ENCODE measurements at places on chromosomes 5 and 9.

DNA sequence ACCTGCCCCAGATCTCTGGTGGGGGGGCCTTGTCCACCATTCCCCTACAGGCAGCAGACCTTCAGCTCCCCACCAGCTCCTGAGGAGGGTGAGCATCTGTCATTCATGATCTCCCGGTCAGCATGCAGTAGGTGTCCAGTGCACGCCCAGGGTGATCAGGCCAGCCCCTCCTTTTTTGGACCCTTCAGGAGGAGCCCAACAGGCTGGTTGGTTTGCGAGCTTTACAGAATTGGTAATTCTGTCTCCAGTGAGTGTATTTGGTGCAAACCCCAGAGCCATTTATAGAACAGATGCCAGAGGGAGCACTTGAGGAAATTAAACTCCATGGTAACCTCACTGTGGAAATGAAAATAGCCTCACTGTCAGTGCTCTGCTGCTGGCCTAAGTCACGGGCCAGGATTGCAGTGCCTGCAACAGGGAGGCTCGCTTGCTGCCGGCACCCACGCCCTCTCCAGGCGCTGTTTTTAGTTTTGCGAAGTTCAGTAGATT is 23.4 kb downstream of the WNK2 start:
- DNase-seq = no peak

DNA sequence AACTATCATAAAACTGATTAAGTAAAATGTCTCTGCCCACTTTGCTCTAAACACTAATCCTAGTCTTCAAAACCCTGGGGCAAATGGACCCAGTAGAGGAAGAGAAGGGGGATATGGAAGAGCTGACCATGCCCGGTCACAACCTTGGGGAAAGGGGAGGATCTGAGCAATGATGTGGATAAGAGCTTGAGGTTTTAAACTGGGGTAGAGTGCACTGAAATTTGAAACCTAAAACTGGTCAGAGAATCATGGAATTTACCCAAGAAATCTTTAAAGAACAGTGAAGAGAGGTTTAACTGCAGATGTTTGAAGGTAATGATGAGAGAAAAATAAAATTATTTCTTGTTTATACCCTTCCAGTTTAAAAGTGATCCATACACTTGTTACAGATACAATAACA is 110.8 kb downstream of the MRPS30 start:
- DNase-seq = no peak

DNA sequence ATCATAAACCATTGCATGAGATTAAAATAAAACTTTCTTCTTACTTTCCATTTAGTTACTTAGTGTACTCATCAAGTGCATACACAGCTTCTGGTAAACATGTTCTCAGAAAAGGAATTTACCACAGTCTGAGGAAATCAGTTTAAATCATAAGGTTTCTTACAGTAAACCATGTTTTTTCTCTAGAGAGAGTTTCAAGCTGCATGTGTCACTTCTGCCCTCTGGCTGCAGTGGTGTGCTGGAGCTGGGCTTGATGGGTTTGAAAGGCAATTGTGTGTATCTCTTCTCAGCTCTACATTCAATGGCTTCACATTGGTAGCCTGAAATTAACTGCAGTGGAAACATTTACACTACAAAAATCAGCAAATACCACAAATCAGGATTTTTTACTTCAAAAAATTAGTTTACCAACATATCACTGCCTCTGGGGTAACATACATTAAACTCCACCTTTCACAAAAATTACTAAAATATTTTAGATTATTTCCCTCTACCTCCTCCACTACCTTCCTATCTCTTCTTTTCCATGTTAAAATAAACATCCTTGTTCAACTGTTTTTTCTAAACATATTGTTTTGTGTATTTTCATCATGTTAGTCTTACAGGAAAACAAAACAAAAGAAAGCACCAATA is 414.3 kb downstream of the ANXA1 start:
- no peak for DNase-seq

DNA sequence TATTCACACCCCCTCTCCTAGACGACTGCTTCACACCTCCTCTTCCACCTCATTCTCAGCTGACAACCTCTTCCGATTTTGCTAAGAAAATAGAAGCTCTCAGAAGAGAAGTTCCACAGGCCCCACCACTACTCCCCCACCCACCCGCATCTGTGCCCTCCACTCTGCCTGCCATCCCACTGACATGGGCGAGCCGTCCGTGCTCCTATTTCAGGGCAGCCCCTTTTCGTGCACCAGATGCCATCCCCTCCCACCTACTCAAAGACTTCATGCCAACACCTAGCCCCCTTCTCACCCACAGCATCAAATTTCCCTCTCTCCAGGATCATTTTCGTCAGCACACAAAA is 34.6 kb upstream of the JADE2 start:
- no peak for DNase-seq

DNA sequence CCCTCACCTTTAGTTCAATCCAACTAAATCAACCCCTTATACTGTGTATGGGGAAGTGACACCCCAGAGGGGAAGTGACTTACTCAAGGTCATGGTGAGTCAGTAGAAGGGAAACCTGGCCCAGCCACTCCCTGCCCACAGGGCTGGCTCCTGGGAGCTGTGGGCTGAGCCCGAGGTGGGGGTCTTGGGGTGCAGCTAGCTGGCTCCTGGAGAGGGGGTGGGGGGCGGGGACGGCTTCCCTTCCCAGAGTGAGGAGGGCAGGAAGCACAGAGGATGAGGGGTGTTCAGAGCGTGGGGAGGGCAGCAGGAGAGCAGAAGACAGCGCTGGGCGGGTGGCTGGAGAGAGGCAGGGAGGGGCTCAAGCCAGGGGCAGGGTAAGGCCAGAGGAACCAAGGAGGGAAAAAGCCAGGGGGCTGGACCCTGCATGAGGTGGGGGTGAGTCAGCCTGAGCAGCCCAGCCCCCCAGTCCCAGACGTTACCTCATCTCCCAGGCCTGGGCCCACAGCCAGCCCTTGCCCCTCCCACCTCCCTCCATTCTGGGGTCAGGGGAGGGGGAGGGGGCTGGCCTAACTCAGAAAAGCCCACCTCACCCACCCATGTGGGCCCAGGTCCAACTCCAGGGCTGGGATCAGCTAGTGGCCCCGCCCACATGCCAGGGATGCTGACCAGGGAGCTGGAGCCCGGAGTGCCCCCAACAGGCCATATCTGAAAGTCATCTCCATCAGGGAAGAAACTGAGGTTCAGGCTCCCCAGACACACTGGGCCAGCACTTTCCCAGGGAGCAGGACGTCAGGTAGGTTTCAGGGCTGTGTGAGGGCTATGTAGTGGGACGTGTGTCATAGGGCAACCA is 2.8 kb downstream of the PDLIM7 start:
- DNase-seq = no peak

DNA sequence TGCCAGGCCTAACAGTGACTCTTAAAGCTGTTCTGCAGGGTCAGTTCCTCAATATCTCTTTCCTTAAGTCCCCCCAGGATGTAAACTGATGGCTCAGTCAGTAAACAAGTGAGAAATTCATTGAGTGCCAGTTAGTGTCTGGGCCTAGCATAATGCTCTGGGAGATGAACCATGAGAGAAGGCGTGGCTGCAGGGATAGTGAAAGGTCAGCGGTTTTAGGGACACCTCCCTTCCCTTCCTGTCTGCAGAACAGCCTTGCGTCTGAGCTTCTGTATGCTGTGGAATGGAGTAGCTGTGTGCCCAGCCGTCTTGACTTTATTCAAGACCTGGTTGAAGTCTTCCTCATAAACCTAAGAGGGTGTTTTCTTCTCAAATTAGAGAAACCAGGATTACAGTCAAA is 46.7 kb upstream of the DMRT3 start:
- DNase-seq = no peak

DNA sequence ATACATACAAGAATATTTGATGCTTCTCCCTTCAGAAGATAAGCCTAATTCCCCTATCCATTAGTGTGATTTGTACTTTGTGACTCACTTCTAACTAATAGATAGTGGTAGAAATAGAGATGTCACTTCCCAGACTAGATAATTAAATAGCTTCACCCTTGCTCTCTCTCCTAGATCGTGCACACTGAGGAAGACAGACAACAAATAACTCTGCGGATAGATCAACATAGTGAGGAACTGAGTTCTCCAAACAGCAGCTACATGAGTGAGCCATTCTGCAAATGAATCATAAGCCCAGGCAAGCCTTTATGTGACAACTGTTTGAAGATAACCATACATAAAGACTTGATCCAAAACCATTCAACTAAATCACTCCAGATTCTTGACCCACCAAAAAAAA is 1083.4 kb upstream of the C9orf72 start:
- DNase-seq = no peak

DNA sequence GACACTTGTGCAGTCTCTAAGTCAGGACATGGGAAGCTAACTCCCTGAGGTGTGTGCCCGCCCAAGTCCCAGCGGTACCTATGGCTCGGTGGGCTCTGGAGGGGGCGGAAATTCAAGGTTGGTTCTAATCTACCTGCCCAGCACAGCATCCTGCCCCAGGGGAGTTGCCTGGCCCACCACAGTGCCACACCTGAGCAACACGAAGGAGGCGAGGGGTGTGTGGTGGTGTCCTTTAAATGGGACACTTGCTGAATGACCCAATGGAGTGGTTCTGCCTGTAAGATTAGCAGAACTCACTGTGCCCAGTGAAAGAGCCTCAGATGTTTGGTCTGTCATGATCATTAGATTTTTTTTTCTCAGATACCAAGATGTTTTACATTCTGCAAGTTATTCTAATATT is 70.7 kb upstream of the OTULINL start:
- no peak for DNase-seq

DNA sequence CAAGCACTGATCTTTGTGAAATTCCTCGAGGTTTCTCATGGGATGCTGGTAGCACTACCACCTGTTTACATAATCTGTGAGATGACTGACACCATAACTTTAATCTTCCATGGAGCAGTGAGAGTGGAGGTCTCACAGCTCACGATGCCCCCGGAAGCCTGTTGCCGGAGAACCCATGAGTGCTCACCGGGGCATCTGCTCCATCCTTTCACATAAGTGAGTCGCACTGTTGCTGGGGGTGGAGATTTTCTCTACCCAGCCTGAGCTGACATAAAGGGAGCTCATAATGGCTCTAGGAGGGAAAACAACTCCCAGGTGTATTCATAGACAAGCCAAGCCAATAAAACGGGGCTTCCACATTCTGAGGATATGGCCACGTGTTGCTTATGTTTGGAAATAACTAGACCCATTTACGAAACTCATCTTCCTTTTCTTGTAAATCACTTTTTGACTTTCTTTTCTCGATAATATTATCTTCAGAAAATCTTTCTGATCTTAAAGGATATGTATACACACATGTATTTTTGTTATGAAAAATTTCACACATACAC is 11.2 kb upstream of the GFPT2 start:
- DNase-seq = no peak

DNA sequence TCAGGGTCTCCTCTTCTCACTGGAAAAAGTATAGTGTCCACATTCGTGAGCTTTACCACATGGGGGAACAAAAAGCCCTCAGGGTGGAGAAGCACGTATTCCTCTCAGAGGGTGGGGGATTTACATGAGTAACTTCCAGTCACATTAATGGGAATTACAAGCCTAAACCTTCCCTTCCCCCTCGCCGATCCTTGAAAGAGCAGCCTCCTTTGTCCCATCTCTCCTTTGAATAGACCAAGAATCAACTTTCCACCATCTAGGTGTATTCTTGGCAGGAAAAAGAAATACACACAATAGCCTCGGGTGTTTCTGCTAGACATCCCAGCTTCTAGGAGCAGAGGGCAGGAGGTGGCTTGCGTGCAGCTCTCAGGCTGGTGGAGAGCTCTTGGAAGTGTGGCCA is 144.4 kb downstream of the ZNF462 start:
- no peak for DNase-seq

- no peak for DNase-seq
Observed at GRCh38 chr9:36924071-36924470, 110.0 kb downstream of the PAX5 start.

DNA sequence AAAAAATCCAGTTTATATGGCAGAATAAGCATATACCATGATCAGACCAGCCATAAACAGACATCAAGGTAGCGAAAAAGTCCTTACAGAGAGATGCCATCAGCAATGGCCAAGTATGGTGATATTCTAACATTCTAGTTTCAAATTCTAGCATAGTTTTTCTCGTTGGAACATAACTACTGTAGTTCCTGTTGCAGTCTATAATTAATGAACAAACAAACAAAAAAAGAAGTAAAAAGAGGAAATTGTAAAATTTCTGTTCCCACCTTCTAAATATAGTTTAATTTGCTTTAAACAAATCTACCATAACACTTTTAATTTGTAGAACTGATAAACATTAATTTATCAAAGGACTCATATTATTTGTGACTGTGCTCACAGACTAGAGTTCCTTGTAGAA is 9.9 kb upstream of the CD180 start:
- no peak for DNase-seq

DNA sequence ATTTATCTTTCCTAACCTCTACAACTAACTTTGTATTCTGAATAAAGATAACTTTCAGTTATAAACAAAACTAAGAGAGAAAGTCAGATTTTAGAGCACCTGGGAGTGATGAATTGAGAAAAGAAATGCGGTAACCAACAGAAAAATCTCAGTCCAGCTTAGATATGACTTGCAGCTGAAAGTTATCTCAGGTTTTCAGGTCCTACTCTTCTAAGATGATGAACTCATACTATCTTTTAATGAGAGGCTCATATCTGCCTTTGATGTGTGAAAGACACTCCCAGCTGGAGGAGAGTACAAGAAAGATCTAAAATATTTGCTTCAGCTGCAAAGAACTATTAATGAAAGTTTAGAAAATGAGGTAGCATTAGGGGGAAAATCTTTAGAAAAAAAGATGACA is 190.5 kb downstream of the DENND1A start:
- DNase-seq = no peak

GRCh38 chr5:317086-317811 is 4.3 kb upstream of the AHRR start:
- DNase-seq = no peak

GRCh38 chr5:163363389-163363788 is 74.0 kb upstream of the CCNG1 start:
- no peak for DNase-seq

DNA sequence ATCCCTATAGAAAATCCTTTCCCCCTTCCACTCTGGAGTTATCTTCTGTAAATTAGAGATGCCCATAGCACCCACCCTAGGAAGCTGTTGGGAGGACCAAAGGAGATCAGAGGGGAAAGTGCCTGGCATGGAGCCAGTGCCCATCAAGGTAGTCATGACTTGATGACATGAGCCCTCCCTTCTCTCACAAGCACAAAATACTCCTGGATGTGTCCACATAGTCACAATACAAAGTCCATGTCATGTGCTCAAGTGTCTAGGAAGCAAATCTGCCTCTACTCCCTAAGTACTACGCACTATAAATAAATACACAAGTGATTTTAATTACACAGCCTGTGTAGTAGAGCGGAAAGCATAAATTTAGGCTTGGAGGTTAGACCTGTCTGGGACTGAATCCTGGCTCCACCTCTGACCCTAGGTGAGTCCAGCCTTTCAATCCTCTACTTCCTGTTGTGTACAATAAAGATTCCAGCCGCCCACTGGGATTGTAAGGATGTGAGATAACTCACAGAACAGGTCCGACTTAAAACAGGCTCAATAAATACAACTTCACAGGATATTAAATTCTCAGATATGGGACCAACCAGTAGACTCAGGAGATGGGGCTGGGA is 30.6 kb downstream of the TTC39B start:
- DNase-seq = no peak

GRCh38 chr5:34811706-34812105 is 27.3 kb upstream of the TTC23L start:
- no peak for DNase-seq

GRCh38 chr5:165138236-165138635 is 1632.8 kb downstream of the MAT2B start:
- DNase-seq = no peak

GRCh38 chr9:111812337-111812736 is 17.6 kb upstream of the SHOC1 start:
- no peak for DNase-seq

Data from amygdala (tissue), 56 donors.